Posterior vena cava (tissue), 2 donors: ENCODE measurements at places on chromosomes 11 and 22. TPM values are rescaled to one million over a fixed set of nuclear protein-coding genes. Genes with fewer than 3 reads are reported as not detected.
A peak's percentile ranks its signal among the peaks of the same experiment; 100 is the strongest.

DNA sequence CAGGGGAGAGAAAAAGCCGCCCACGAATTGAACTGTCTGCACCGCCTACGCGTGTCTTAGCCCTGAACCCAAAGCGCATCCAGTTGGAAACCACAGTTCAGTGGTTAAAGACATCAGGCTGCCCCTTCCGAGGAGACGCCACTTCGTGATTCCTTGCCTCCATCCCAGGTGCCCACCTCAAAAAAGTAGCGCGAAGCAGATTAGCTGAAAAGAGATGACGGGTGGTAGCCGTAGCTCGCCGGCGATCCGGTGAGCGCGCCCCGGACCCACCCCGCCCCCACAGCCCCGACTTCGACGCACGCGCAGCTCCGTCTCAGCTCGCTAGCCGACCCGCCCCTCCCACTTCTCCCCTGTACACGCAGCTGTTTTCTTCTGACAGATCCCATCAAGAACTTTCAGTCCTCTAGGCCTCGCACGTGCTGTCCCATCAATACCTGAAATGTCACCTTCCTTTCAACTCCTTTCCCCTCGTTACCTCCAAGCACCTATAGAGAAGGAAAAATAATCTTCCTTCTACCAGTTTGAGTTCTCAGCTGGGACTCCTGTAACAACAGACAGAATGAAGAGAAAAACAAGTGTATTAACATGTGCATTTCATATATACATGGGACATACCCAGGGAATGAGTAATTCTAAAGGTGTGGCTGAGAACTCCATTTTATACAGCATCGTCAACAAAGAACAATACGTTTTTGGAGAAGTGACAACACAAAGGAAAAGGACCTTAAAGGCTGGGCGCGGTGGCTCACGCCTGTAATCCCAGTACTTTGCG, 49.5 kb downstream of the OR4D9 start:
- peak; percentile 94 for DNase-seq

- DNase-seq = no peak
These were observed 10.7 kb downstream of the CBX6 start for GRCh38 chr22:38861170-38861876.

- DNase-seq = peak; percentile 81
These were observed 5.2 kb upstream of the MUC5AC start for GRCh38 chr11:1152316-1153104.

DNA sequence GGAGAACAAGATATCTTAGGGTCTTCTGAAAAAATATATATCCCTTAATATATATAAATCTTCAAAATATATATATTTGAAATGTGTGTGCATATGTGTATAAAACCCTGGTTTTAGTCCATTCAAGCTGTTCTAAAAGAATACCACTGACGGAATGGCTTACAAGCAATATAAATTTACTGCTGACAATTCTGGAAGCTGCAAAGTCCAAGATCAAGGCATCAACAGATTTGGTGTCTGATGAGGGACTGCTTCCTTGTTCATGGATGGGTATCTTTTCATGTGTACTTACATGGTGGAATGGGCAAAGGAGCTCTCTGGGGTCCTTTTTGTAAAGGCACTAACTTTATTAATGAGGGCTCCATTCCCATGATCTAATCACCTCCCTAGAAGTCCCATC, 6.8 kb downstream of the NXPE2 start:
- no peak for DNase-seq

Gene NAALAD2
- 1.3 TPM for total RNA-seq

DNA sequence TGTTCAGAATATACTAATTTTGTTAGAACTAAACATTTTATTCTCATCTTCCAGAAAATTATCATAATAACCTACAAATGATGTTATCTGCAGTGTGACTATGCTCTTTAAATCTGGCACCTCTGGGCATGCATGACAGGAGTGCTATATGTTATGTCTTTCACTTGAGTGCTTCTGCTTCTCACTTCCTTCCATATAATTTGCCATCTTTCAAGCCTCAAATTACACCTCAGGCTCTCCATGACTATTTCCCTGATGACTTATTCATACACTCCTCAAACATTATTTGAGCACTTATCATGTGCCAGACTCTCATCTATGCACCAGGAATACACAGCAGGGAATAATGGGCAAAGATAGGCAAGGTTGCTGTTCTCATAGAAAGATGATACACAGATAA, 219.3 kb upstream of the POU2AF2 start:
- no peak for DNase-seq

GRCh38 chr11:79400717-79401330, 40.0 kb downstream of the TENM4 start:
- DNase-seq = no peak

- DNase-seq = no peak
These were observed 68.4 kb downstream of the ELFN2 start for GRCh38 chr22:37358917-37359316.

Gene ART5
- not detected for total RNA-seq

DNA sequence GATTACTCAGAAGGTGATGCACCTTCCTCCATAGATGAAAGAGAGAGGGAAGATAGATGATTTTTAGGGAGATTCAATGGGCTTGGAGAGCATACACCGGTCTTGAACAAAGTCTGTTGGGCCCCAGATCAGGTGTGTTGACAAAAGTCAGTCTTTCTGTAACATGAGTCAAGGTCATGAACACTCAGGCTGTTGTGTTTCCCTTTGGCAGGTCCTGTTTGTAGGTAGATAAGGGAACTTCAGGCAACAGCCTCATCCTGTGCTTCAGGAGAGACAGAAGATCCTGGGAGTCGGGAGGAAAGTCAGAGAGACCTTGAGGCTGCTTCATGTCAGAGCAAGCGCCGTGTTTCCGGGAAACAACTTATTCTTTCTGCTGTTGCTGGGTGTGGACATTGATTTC, 703.1 kb downstream of the BRD1 start:
- DNase-seq = no peak

GRCh38 chr11:47451990-47452389, 3.1 kb upstream of the RAPSN start:
- no peak for DNase-seq

Gene TRIM49
- not detected for total RNA-seq

DNA sequence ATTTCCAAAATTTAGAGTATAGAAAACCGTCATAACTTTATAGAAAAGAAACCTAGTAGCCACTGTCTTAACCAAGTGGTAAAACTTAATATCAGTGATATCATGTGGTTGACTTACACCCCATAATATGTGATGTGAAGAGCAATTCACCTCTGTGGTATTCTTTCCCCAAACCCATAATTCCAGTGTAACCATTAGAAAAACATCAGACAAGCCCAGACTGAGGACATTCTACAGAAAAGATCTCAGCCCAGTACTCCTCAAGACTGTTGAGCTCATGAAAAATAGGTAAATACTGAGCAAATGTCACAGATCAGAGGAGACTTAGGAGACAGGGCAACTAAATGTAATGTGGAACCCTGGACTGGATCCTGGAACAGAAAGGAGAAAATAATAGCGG, 134.6 kb downstream of the PGR start:
- no peak for DNase-seq

- no peak for DNase-seq
These were observed 453.4 kb downstream of the NTM start for GRCh38 chr11:131823772-131824171.

DNA sequence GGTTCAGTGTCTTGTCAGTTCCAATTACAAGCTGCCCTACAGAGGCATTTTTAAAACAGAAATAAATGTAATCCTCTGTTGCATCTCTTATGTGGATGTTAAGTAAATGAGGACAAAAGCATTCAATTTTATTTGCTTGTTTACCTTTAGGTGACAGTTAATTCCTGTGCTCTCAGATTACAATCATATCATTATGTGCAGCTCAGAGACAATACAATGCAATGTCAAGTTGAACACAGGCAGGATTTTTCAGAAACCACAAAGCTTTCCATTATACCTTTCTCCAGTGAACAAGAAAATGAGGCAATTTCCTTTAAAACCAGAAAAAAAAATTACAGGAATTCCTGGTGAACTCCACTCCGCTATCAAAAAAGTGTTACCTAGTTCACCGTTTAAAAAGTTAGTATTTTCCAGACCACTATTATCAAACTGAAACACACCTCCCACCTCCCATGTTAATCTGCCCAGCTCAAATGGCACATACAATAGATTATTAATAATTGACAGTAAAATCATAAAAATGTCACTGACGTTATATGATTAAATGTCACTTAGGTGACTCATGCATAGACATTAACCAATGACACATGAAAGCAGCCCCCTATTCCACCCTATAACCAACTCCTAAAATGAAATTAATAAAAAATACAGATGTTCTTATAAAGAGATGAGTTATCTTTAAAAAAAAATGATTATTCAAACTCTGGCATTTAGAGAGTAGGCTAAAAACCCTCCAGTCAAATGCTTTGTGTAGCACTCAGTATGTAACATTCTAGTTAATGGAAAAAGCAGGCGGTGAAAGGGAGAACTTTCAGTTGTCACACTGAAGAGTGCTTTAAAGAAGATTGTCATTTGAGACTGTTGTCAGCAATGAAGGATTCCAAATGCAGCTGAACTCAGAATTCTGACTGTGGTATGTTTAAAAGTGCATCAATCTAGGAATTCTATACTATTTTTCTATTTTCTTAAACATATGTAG, 98.6 kb downstream of the MUC15 start:
- DNase-seq = no peak
